ENCODE measurements at places on chromosomes 1 and 21.

GRCh38 chr1:27664291-27664690 is 7.7 kb downstream of the IFI6 start:
- no peak for DNase-seq

DNA sequence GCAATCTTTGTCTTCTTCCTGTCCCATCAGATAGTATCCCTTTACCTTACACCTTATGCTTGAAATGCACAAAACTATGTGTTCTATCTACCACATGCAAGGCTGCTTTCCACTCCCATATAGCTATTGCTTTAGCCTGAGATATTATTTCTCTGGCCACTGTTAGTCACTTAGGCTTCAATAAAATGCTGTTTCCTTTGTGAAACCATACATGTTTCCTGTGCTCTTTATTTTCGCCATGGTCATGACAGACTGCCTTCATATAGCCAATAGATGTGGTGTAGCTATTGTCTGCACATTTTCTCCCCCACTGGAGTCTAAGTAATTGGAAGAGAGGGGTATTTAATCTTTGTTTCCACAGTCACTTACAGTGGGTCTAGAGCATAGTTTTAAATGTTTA is 108.4 kb downstream of the GREM2 start:
- no peak for DNase-seq

DNA sequence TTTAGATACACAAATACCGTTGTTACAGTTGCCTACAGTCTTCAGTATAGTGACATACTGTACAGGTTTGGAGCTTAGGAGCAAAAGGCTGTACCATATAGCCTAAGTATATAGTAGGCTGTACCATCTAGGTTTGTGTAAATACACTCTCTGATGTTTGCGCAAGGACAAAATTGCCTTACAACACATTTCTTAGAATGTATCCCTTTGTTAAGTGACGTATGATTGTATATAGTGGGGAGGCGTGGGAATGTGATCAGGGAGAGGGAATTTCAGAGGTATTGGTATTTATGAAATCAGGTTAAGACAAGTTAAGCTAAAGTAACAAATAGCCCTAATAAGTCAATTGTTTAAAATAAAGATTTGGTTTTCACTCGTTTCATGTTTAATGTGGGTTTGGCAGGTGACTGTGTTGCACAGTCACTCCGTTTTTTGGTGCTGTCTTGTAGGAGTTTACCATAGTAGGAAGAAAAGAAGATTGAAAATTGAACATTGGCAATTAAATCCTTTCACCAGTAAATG is 2.7 kb downstream of the GORAB start:
- no peak for DNase-seq

GRCh38 chr1:154328318-154329151 is 3.2 kb downstream of the ATP8B2 start:
- peak; percentile 90 for DNase-seq

DNA sequence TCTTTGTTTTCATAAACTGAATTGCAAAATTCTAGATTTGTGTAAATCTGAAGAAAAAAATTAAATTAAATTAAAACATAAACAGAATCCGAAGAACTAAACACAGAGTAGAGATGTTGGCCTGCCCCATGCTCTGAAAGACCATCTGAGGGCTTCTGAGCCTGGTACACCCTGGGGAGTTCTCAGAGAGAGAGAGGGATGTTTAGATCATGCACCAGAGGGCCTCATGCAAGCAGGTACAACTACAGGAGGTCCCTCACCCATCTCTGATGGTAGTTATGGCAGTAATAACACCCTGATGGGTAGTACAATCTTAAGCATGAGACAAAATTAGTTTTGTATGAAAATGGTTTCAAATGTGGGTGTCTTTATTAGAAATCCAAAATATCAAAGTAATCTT is 127.7 kb downstream of the TGFB2 start:
- DNase-seq: no peak

GRCh38 chr1:54768093-54768492 is 3.8 kb upstream of the PARS2 start:
- DNase-seq: no peak

GRCh38 chr1:220841293-220841692 is 38.0 kb upstream of the HLX start:
- no peak for DNase-seq

- no peak for DNase-seq
Observed at GRCh38 chr1:9275567-9276034, 17.1 kb upstream of the SPSB1 start.

- no peak for DNase-seq
Observed at GRCh38 chr1:226660410-226661182, 78.5 kb downstream of the ITPKB start.

DNA sequence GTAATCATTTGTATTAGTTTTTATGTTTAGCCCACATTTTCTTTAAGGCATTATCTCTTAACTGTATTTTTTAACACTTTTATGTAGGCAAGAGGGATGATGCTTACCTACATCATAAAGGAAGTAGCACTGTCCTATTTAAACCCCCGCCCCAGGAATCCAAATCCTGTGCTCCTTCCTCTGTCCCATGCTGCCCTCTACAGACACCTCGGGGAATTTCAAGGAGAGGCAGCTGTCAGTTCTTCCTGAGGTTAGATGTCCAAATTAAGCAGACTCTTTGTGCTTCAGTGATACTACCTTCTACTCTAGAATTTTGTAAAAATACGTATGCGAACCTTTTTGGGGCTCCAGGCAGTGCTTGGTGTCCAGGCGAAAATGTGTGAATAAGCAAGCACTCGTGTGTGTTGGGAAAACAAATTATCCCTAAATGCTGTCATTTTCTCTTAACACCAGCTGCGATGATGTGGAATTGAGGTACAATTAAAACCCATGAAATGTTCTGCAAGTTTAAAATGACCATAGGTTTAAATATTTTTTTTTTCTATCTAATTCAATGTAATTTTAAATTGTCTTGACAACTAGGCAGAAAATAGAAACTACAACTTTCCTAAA is 19.2 kb downstream of the CRCT1 start:
- no peak for DNase-seq

- no peak for DNase-seq
Observed at GRCh38 chr1:76015478-76016103, 59.0 kb upstream of the ST6GALNAC3 start.

- peak; percentile 90 for DNase-seq
Observed at GRCh38 chr1:68232289-68233148, at the start of gene WLS. WLS (minus strand) TSS chr1:68232523; CDS start chr1:68232299, 224 bp downstream.

DNA sequence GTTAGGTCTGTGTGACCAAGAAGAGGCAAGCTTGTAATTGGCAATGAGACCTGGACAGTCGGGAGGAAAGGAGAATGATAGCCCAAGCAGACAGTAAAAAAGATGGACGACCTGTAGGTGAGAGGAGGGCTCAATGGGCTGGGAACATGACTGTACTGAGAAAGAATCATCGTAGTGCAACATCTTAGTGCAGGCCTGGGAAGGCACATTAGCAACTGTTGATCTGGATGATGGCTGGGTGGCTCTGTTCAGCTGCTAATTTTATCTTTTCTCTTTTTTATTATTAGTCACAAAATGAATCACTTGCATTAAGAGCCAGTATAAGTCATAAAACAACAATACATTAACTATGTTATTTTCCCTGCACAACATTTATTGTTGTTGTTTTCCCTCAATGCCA is 32.9 kb downstream of the IFI44 start:
- no peak for DNase-seq

- DNase-seq: no peak
Observed at GRCh38 chr1:9651565-9652378, at the start of gene PIK3CD. PIK3CD (plus strand) TSS chr1:9651731; CDS start chr1:9710456, 58,725 bp downstream.

- no peak for DNase-seq
Observed at GRCh38 chr1:28895896-28896608, 18.3 kb upstream of the EPB41 start.

DNA sequence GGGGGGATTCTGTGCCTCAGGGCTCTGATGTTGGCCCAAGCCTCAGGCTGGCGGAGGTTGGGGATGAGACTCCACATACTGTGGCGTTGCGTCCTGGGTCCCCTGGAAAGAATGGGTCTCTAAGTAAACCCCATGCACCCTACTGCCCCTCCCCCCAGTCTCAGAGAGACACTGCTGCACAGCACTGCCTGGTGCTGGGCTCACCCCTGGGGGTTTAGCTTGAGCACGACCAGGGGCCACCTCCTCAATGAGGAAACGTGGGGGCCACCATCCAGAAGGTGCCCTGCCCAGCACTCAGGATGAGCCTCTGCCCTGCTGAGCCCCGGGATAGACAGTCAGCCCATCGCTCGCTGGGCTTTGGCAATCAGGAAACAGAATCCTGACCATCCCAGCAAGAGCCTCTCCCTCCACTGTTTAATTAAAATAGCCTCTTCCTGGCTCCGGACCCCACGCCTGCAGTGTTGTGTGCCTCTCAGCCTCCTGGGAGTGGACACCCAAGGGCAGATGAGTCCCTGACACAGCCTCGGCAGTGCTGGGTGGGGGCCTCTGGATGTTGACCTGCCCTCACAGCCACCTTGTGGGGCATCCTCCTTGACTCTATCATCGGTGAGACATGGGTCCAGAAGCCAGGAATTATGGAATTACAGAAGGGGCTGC is 3.5 kb upstream of the KRTAP10-4 start:
- DNase-seq: no peak

DNA sequence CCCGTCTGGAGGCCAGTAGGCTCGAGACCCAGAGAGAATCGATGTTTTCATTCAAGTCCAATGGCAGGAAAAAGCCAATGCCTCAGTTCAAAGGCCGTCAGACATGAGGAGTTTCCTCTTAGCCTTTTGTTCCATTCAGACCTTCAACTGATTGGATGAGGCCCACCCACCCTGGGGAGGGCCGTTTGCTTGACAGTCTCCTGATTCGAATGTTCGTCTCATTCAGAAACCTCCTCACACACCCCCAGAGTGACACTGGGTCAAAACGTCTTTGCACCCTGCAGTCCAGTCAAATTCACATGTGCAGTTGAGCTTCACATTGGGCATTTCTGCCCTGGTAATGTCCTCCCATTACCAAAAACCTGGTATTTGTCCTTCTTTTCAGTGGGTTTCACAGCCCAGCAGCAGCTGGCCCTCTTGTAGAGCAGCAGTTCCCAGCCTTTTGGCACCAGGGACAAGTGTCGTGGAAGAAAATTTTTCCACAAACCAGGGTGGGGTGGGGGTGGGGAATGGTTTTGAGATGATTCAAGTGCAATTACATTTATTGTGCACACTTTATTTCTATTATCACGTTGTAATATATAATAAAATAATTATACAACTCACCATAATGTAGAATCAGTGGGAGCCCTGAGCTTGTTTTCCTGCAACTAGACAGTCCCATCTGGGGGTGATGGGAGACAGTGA is 40.1 kb downstream of the RSPH1 start:
- DNase-seq: no peak

DNA sequence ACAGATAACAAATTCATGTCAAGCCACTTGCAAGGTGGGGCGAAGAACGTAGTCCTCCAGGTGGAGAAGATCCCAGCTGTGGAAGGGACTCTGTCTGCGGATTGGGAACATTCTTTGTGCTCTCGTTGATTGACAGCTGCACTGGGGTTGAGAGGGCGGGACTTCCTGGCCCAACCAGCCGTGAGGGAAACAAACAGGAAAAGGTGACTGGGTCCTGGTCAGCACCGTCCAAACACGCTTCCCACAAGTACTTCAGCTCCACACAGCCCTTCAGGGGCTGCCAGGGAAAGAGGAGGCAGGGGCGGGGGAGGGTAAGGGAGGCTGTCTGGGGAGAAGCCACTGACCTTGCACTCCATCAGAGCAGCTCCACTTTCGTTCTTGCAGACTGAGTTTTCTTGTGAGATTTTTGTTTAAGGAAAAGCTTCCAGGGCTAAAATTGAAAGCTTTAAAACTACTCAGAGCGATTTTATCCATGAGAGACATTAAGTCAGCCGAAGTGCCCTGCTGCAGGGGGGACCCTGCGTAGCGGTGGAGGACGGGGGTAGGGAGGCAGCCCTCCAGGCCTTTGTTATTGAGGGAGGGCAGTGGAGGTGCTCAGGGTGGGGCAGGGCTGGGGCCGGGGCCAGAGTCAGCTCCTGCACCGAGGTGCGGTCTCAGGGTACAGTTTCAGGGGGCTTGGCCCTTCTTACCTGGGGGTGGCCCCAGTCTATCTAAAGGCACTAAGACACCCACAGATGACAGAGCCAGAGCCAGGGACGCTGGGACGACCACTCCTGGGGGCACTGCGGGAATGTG is 21.6 kb upstream of the STUM start:
- DNase-seq: no peak

- DNase-seq: no peak
Observed at GRCh38 chr1:169460191-169460833, 25.4 kb downstream of the SLC19A2 start.

DNA sequence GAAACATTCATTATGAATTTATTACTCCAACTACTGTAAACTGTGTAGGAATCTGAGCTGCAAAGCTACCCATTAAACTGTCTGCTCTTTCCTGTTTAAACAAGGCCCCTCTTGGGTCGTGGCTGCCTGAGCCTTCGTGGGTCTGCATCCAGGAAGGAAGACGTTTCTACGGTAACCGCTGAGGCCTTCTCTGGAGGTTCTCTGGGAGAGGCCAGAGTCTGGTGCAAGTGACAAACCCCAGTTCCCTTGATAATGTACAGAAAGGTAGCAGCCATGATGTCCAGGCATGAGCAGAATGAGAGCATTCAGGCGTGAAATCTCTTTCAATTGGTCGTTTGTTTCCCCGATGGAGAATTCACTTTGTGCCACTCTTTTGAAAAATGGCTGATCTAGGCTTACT is 350.2 kb downstream of the PLPP3 start:
- no peak for DNase-seq

GRCh38 chr21:16535102-16535422 is 805.3 kb downstream of the USP25 start:
- peak; percentile 86 for DNase-seq

DNA sequence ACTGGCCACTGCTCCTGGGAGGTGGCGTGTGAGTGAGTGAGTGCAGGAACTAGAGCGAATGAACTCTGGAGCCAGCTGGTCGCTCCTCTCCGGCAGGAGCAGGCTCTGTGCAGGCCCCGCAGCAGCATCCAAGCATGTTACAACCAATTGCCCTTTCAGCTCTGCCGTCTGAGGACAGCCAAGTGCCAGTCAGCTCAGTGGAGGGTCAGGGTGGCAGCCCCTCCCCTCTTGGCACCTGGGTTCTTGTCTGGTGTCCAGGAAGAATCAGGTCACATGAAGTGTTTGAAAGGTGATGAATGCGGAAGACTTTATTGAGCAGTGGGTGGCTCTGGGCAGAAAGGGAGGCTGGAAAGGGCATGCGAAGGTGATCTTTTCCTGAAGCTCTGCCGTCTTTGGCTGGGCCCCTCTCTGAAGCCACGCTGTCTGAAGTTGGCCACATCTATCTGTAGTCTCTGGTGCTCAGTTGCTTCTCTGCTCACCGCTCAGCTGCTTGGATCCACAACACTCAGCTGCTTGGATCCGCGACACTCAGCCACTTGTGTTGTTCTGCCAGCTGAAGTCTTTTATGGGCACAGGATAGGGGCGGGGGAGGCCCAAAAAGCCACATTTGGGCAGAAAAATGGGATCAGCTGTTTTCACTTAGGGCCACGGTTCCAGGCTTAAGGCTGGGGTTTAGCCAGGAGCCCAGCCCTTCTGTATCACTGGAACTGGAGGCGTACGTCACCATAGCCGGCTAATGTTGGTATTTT is 139.8 kb downstream of the ADSS2 start:
- DNase-seq: no peak

- no peak for DNase-seq
Observed at GRCh38 chr1:177384461-177384860, 213.7 kb downstream of the BRINP2 start.

Measured in sciatic nerve (tissue), 2 donors.